ENCODE measurements at places on chromosomes 1 and 21.

DNA sequence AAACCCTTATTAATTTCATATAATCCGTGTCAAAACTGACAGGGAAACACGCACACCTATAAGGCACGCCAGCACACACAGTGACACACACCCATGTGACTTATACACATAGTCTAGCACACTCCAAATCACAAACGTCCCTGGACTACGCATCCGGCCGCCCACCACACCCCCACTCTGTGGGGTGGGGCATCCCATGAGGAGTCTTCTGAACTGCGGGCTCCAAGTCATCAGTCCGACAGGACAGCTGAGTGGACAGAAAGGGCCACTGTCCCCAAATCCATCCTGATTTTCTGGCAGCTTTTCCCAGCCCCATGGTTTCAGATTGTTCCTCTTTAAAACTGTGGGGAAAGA is 829 bp downstream of the PEA15 start:
- DNase-seq = no peak

DNA sequence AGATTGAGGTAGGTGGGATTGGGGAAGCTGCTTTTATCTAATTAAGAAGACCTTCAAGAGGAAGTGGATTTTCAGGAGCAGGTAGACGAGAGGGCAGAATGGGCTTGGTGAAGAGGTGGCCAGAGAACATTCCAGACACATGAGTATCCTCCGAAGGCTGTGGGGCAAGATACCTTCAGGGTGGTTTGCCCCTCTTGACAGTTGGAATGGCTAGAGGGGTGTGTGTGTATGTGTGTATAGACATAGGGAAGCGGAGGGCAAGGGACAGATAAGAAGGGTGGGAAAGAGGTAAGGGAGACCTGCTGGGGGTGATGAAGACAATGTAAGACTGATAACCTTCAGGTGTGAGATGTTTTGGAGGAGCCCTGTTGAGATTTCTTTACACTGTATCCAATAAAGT is 46.8 kb upstream of the TSPAN2 start:
- no peak for DNase-seq

DNA sequence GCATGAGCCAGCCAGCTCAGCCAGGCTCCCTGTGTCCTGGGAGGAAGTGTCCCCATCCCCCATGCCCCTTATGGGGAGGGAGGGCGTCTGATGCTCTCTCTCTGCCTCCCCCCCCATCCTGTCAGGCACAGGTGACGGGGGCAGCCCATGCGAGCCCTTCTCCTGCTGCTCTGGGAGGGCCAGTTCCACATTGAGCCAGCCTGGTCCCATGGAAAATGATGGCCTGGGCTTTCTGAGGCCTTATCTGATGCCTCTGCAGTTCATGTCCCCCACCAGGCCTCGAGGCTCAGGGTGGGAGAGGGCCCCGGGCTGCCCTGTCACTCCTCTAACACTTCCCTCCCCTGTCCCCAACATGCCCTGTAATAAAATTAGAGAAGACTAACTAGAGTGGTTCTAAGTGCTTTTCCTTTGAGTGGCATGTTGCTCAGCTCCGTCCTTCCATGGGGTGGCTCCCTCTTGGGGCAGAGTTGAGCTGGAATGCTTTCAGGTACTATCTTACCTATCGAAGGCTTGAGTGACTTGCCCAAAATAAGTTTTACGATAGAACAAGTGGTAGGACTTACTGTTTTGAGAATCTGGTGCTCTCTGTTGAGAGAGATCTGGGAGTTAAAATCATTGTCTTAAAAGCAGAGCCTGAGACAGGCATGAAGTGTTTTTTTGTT is 1.8 kb upstream of the MTFR1L start:
- no peak for DNase-seq

DNA sequence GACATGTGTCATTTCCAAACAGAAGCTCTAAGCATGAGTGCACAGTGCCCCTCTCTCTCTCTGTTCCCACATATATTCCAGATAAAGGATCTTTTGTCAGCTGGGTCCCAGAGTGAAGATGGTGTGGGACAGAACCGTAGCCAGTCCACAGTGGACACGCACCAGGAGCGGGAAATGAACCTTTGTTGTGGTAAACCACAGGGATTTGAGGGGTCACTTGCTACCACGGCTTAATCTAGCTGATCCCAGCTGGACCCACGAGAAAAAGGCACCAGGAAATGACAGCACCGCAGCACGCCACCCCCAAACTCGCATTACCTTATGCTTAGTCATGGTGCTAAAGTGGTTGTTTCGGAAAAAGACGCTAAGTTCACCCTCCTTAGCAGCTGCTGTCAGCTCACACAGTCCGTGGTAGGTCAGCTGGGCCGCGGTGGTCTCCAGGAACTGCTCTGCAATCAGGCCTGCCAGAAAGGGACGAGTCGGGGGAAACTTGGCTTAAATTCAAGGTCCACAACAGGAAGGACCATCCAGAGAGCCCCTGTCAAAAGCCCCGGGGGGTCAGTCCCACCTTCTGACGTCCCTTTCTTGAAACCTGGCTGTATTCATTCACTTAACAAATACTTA is 7.5 kb downstream of the MINDY1 start:
- no peak for DNase-seq

- DNase-seq = no peak
These were observed 231.7 kb upstream of the B3GALT2 start for GRCh38 chr1:193417945-193418744.

- DNase-seq = peak; percentile 68
These were observed 25.3 kb upstream of the EFHD2 start for GRCh38 chr1:15384301-15384901.

DNA sequence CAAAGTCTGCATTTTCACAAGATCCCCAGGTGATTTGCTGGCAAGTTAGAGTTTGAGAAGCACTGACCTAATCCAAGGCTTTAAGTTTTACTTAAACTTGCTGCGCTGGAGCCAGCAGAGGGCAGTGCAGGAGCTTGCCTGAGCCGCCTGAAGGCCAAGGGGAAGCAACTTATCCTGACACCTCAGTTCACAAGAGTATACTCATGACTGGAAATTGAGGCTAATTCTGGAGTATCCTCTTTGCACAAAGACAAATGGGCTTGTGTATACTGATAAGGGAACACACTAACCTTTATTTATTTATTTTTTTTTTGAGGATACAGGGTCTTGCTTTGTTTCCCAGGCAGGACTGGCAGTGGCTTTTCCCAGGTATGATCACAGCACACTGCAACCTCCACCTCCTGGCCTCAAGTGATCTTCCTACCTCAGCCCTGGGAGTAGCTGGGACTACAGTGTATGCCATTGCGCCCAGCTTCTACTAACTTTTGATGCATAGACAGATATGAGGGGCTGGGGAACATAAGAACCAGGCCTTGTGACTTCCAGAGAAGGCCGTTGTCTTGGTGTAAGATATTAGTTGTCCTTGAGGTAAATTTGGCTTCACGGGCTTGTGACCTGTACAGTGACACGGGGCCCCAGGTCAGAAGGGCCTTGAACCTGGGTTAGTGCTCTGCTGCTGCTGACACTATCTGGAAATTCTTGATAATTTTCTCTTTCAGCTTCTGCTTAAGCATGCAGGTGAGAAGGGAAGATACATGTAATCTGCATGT is 29.0 kb upstream of the SLAMF1 start:
- no peak for DNase-seq

DNA sequence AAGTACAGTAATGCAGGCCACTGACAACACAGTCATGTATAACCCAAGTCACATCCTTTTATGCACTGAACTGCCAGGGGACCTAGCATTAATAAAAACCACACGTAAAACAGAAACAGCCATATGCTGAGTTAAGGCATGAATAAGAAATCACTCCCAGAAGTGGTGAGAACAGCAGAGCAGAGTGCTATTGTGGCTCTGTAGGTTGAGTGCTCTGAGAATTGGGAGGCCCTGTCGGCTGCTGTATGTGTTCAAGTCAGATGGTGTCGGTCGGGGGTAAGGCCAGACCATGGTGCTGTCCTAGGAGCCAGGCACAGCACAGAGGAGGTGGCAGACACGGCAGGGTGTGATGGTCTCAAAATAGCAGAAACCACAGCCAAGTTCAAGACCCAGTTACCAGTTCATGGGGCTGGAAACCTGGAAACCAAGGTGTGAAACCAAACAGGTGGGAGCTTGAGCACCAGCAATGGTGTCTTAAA is 126.6 kb upstream of the COA6 start:
- no peak for DNase-seq

- DNase-seq = peak; percentile 94
These were observed 71.8 kb upstream of the MACF1 start for GRCh38 chr1:39132505-39133339.

- DNase-seq = no peak
These were observed 816.4 kb downstream of the KCNT2 start for GRCh38 chr1:195791796-195792195.

GRCh38 chr1:232472485-232473041 is 157.4 kb downstream of the SIPA1L2 start:
- DNase-seq = no peak

- DNase-seq = no peak
These were observed 171.0 kb downstream of the EIF4G3 start for GRCh38 chr1:21005466-21006239.

- no peak for DNase-seq
These were observed 5.5 kb upstream of the FOXD2 start for GRCh38 chr1:47432071-47433036.

- no peak for DNase-seq
These were observed 188.1 kb downstream of the ST6GALNAC3 start for GRCh38 chr1:76262601-76263000.

Measured in iPS DF 19.7 (cell line).